NCI-H748 treated with DMSO at 0.1 percent for 48 hours (cell line): ENCODE measurements at places on chromosomes 5 and 9.
A peak's percentile ranks its signal among the peaks of the same experiment; 100 is the strongest.

- DNase-seq, result peak; percentile 19
Observed at GRCh38 chr9:120438836-120439546, 141.0 kb downstream of the CDK5RAP2 start.

GRCh38 chr5:68405784-68406743 lies 190.5 kb downstream of the PIK3R1 start:
- no peak for DNase-seq

DNA sequence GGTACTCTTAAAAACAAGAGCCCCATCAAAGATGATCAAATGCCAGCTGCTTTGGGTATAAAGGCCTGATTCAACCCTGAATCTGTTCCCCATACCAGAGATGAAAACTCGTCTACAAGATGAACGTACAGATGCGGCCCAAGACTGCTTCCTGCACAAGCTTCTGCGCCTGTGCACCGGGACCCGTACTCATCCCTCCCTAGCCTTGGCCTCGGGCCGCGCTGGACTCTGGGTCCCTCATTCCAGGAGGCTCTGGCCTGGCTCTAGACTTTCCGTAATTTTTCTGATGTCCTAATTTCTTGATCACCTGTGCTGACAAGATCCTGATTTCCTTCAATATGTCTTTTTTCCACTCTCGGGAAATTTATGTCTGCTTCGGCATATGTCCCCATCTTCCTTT lies 612.3 kb downstream of the BNC2 start:
- DNase-seq, result no peak

DNA sequence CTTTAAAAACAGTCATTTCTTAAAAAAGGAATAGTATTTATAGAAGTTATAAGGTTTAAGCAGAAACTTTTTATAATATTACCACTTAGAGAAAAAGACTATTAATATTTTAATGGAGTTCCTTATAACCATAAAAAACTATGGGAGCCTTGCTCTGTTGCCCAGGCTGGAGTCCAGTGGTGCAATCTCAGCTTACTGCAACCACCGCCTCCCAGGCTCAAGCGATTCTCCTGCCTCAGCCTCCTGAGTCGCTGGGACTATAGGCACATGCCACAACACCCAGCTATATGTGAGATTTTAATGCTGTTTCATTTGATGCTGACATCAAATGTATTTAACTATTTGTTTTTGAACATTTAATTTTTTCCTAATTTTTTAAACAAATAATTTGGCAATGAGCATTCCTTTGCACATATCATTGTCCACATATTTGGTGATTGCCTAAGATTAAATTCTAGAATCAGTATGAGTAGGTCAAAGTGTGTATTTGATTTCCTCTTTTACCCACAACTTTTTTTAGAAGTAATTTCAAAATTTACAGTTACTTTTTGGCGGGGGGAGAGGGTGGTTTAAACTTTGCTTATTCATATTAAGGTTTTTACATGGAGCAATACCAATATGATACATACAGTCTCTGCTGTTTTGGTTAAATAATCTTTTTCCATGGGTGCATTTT lies 235.5 kb downstream of the ARHGEF28 start:
- no peak for DNase-seq

DNA sequence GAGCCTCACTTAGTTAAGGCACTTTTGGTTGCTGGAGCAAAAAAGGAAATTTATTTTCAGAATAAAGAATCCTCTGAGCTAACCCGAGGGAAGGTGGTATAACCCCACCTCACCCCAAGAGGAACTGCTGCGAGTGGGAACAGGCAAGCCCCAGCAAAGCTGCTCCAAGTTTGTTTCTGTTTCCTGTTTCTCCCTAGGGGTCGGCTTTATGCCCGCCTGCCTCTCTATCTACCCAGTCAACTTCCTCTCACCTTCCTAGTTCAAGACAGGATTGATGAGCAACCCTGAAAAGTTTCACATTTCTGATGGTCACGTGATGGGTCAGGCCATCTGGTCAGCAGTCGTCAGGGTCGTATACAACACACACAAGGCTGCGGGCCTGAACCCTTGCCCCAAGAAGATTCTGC lies 31.1 kb downstream of the TRIO start:
- DNase-seq, result no peak

- peak; percentile 93 for DNase-seq
Observed at GRCh38 chr5:16791036-16791705, 144.9 kb downstream of the MYO10 start.

- DNase-seq, result no peak
Observed at GRCh38 chr9:84642553-84643141, 26.9 kb upstream of the NTRK2 start.

- no peak for DNase-seq
Observed at GRCh38 chr9:83754383-83754977, 46.7 kb upstream of the UBQLN1 start.

DNA sequence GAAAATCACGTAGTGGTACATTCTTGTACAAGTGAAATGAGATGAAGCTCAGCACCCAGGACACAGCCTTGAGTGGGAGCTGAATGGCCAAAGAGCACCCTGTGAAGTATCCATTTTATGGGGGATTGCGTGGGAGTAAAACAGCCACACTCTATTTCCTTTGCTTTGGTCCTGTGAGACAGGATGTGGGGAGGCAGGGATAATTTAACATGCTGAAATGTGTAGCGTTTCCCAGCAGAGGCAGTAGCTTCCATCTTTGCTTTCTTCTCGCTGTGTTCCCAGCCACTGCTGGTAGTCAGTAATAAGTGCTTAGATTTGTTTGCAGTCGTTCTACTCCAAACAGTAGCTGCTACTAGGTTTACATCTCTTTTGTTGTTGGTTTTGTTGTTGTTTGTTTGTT lies 4.4 kb downstream of the IL31RA start:
- DNase-seq, result no peak

DNA sequence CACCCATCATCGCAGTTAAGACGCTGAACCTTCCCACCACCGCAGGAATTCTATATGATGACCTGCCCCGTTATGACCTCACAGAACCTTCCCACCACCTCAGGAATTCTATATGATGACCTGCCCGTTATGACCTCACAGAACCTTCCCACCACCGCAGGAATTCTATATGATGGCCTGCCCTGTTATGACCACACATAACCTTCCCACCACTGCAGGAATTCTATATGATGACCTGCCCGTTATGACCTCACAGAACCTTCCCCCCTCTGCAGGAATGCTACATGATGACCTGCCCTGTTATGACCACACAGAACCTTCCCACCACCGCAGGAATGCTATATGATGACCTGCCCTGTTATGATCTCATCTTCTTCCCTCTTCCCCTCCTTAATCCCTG lies 64.3 kb downstream of the IRX1 start:
- DNase-seq, result no peak

DNA sequence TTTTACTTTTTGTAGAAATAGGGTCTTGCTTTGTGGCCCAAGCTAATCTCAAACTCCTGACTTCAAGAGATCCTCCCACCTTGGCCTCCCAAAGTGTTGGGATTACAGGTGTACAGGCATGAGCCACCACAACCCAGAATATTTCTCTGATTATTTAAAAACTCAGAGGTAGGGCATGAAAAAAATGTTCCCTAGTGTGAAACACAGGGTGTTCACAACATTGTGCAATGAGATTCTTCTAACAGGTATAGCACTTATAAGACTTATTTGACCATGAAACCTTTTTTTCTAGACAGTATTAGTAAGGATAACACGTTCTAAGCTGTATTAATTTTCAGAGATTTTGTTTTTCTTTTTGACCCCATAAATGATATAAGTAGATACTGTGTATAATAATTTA lies 13.1 kb upstream of the PTGER4 start:
- no peak for DNase-seq

GRCh38 chr5:104611135-104611767 lies 1048.7 kb upstream of the NUDT12 start:
- peak; percentile 20 for DNase-seq

GRCh38 chr9:128405077-128405779 lies 15.4 kb upstream of the CERCAM start:
- DNase-seq, result no peak

- DNase-seq, result no peak
Observed at GRCh38 chr9:3736161-3736560, 210.4 kb upstream of the RFX3 start.

GRCh38 chr5:168432903-168433302 lies 53.4 kb upstream of the RARS1 start:
- no peak for DNase-seq

DNA sequence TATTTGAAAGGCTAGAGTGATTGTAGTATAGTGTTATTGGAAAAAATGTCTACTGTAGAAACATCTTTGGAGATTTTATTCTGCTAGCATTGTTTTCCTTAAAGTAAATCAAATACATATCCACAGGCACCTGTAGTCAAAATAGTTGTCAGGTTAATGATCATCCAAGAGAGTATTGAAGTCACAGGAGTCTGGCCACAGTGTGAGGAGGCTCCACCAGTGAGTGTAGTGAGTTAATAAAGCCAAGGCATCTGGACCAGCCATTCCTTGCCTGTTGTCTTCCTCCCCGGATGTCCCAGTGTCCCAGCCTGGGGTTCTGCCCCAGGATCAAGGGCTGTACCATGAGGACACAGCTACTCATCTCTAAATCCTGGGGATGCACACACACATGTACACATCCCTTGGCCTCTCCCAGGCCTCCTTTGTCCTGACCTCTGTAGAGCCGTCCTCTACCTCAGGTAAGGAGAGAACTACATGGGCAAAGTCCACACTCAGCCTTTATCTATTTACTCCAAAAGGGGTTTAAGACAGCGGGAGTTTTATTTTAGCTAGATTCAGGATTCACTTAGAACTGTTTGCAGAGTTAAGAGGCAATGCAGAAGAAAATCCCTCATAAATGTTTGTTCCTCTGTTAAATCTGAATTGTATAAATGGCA lies 3.7 kb downstream of the PIK3R1 start:
- DNase-seq, result no peak

DNA sequence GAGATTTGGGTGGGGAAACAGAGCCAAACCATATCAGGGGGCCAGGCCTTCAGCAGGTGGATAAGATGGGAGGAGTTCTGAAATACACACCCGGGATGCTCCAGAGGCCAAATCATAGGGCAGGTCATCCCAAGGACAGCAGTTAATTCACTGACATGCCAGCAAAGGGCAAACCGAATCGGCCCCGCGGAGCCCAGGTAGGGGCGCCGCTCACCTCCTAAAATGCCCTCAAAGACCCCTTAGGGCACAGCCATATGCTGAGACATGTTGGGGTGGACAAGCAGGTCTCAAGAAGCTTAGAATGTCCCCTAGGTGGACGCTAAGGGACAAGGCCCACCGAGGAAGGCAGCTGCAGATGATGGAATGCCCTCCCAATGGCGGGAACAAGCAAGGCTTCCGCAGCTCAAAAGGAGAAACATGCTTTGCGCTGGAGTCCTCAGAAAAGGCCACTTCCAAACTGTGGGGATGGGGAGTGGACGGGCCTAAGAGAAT lies 144.9 kb downstream of the ERCC6L2 start:
- DNase-seq, result no peak

DNA sequence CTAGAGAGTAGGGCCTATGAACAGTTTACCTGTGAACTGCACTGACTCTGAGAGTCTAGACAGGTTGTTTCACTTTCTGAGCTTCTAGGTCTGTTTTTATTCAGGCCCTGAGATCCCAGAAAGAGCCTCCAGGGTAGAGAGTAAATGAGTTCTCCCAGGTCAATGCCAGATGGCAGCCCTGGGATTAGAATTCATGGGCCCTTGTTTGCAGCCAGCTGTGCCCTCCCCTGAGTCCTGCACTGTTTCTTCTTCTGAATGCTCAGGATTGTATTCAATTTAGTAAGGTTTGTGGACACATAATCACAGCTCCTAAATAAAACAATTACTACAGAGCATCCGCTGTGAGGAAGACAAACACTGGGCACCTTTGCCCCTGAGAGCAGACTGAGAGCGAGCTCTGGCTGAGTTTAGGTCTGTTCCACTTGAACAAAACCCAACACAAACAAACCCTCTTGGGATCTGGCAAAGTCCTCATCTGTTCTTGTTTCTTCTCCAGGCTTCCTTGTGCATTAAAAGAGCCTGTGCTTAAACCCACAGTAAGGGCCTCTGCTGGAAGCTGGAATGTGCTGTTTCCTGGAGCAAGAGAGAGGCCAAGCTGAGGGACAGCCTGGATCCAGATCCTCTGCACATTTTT lies 29.9 kb downstream of the FAM219A start:
- DNase-seq, result no peak

GRCh38 chr9:129415942-129416651 lies 204.8 kb downstream of the C9orf50 start:
- no peak for DNase-seq

- DNase-seq, result no peak
Observed at GRCh38 chr5:178241688-178242231, 9.2 kb upstream of the PHYKPL start.

DNA sequence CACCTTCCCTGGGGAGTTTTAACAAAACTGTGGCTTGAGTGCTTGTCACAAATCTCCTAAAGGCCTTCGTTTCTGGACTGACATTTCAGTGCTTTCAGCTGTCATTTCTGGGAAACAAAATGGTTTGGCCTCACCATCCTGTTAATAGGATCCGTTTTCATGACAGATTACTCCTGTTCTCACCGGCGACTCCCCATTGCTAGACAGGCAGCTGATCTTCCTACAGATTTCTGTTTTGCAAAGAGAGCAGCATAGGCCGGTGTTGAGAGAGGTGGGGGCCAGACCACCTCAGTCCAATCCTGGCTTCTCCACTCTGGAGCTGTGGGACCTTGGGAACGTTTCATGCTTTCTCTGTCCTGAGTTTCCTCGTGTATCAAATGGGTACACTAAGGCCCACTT lies 75.5 kb upstream of the OTULINL start:
- DNase-seq, result no peak

DNA sequence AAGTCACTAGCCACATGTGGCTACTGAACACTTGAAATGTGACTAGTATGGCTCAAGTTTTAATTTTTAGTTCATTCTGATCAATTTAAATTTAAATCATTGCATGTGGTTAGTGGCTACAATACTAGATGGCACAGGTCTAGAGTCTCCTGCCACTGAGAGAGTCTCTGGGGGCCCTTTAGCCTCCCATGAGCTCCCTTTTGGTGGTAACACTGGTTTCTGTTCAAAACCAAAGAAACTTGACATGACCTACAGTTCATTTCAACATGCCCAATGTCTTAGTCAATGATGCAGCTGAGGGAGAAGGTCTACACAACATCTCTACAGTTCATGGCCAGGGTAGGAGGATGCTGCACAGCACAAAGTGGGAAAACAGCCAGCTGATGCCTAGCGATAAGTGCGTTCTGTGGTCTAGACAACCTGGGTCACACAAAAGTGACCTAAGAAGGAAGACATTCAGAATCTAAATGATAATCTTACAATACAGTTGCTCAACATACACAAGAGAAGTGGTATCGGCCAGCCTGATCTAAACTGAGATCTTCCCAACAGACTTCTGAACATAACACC lies 121.0 kb downstream of the AUH start:
- DNase-seq, result no peak

GRCh38 chr9:28696960-28697359 lies 1123.7 kb upstream of the C9orf72 start:
- no peak for DNase-seq

- DNase-seq, result no peak
Observed at GRCh38 chr5:16886793-16887345, 49.2 kb downstream of the MYO10 start.

DNA sequence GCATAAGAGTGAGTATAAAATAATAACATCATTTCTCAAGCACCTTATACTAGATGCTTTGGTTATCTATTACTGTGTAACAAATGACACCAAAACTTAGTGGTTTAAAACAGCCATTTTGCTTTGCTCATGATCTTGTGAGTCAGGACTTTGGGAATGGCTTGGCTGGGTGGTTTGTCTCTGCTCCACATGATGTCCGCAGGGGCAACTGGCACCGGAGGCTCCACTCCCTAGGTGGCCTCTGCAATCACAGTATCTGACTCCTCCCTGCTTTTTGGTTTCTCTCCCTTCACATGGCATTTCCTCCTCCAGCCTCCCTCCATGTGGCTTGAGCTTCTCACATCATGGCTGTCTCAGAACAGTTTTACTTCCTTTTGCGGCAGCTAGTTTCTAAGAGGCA lies 259.5 kb downstream of the GAS1 start:
- no peak for DNase-seq
